ENCODE measurements at places on chromosomes 7 and 10. TPM values are rescaled to one million over a fixed set of nuclear protein-coding genes. Genes with fewer than 3 reads are reported as not detected.

Gene NAT16
- total RNA-seq = not detected

Gene SPOCK2
- total RNA-seq = not detected

Gene ZKSCAN1
- 17.8 TPM for total RNA-seq

Gene NEUROD6
- not detected for total RNA-seq

Gene PTPRN2
- total RNA-seq = not detected

GRCh38 chr10:119516381-119517234 lies 25.9 kb downstream of the RGS10 start:
- DNase-seq = no peak

GRCh38 chr7:107579554-107579884 lies 527 bp upstream of the BCAP29 start:
- no peak for DNase-seq

DNA sequence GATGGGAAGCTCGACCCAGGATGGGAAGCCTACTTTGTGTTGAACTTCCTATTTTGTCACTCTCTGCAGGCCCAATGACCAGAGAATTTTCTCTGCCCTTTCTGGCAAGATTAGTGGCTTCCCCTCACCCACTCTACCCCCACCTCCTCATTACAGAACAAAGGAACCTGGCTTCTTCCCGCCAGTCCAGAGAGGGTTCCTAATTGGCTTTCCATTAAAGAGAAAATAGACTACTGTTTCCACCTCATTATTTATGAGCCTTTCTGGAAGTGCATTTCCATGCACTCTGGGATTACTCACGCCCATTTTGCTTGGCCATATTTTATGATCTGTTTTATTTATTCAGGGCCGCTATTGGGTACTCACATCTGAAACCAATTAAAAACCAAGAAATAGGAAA lies 94.9 kb upstream of the TCF7L2 start:
- DNase-seq = no peak

DNA sequence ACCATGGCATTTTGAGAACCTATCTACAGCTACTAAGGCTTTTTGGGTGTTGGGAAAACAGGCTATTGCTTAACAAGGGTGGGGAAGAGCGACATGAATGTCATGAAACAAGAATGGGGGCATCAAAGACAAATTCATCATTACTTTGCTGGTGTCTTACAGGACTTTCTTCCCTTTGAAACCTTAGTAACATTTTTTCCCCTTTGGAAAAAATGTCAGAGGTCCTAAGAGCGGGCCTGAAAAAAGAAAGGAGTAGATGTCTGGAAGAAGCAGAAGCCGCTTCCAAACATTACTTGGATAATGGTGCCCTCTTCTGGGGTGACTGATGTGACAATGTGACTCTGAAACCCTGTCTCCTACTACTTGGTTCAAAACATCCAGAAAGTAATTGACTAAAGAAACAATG lies 3.8 kb upstream of the DDX50 start:
- DNase-seq = peak; percentile 84

DNA sequence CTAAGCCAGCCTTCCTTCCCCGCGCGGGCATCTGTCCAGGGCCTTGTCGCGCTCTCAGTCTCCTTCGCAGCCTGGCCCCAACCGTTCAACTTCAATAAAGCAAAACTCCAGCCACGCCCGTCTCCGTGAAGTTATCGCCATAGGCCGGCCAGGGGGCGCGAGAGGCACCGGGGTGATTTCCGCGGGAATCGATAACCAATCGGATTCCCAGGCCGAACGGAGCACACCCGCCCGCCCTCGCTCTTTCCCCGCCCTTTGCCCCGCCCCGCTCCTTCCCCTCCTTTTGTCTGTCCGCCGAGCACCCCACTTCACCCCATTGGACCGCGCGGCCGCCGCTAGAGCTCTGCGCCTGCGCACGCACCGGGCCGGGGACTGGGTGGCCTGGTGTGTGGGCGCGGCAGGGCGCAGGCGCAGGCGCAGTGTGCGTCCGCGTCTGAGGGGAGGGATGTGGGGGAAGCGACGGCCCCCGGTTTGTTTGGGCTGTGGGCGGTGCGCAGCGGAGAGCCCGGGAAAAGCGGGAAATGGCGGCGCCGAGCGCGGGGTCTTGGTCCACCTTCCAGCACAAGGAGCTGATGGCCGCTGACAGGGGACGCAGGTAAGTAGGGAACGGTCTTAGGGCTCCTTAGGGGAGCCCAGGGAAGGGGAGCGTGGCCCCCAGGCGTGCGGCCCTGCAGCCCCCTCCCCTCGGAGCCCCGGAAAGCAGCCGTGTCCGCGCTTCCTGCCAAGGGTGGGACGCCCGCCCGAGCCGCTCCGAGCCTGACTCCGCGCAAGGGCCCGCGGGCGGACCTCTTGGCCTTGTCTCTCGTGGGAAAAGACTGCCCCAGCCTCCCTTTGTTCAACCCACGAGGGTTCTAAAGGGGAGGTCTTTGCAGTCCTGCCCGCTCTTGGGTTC lies at the start of gene CASP2:
Gene CASP2, plus strand, starts transcription at position 417 of the 892 bp plus-strand sequence. Its CDS starts 105 bp downstream, at position 522.
- peak; percentile 97 for DNase-seq
